Nucleus accumbens (tissue), 56 donors: ENCODE measurements at places on chromosomes 12 and 14.
A peak's percentile ranks its signal among the peaks of the same experiment; 100 is the strongest.

- DNase-seq, result no peak
Measured at GRCh38 chr14:104093366-104094055, 8.0 kb downstream of the ASPG start.

DNA sequence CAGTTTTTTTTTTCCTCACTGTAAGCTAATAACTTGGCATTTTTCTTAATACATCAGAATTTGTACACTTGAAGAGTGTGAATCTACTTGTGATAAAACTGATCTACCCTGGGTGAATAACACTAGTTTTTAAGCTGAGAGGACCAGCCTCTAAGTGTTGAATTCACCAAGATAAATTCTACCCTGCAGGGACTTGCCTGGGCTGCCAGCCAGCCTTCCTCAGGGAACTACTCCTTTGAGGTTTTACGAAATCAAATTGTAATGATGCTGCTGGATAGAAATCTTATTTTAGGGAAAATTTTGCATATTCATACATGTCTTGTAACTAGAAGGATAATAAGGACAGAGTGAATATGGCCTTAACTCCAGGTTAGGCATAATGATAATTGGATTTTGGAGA lies 1.9 kb downstream of the MED21 start:
- DNase-seq, result no peak

GRCh38 chr12:117321572-117321971 lies 39.9 kb downstream of the NOS1 start:
- DNase-seq, result no peak

GRCh38 chr12:42143452-42144157 lies 1.1 kb downstream of the GXYLT1 start:
- DNase-seq, result no peak

- no peak for DNase-seq
Measured at GRCh38 chr12:67693894-67694293, 45.3 kb downstream of the DYRK2 start.

DNA sequence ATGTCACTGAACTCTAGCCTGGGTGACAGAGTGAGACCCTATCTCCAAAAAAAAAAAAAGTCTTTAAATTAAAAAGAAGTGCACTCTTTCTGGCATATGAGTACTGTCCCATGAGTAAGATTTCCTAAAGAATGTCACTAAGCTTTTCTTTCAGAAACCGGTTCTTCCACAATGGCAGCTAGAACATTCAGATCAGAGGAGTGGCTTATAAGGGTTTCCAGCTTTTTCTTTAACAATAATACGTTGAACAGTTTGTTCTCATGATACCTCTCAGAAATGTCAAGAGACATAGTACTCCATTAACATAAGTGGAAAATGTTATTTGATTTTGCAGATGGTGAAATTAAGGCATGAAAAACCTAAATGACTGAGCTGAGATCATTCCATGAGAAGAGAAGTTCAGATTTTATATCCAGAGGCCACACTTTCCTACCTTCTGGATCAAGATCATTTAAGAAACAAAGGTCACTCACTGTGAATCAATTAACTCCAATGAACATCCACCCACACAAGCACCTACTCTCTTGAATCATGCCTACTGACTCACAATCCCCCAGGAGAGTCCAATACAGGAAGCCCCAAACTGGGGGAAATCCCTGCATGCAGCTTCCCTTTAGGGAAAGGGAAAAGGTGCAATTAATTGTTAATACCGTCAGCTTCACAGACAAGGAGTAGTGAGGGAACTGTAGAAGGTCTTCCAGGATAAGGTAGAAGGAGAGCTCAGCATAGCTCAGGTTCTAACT lies 86.9 kb downstream of the SPTSSA start:
- no peak for DNase-seq

- no peak for DNase-seq
Measured at GRCh38 chr12:47102406-47102805, 22.6 kb upstream of the AMIGO2 start.

- DNase-seq, result no peak
Measured at GRCh38 chr12:47216150-47216677, 136.5 kb upstream of the AMIGO2 start.

DNA sequence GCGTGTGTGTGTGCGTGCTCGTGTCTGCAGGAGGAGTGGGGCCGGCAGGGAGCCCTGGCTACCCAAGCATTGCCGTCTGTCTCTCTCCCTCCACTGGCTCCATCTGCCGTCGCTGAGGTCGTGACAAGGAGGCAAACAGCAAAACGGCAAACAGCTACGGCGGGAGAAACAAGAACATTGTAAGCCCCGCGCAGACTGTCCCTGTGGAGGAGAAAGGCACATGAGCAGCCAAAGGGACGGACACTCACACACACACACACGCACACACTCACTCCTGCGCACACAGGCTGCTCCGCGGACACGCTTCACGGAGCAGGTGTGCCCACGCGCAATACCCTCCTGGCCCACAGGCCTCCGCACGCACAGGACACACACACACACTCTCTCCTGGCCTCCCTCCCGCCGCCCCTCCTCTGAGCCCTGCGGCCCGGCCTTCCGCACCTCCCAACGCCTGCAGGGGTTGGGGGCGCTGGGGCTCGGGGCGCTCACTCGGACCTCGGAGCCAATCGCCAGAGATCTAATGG lies 905 bp downstream of the CISTR start:
- DNase-seq, result peak; percentile 37

DNA sequence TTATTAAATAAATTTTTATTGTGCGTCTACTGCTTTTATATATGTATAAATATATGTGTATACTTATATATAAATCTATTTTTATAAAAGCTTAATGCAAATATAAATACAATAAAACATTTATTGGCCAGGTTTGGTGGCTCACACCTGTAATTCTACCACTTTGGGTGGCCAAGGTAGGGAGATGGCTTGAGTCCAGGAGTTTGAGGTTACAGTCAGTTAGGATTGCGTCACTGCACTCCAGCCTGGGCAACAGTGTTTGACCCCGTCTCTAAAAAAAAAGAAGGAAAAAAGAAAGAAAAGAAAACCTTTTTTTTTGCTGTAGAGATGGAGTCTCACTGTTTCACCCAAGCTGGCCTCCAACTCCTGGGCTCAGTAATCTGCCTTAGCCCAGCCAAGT lies 20.9 kb downstream of the ACTR6 start:
- DNase-seq, result no peak

DNA sequence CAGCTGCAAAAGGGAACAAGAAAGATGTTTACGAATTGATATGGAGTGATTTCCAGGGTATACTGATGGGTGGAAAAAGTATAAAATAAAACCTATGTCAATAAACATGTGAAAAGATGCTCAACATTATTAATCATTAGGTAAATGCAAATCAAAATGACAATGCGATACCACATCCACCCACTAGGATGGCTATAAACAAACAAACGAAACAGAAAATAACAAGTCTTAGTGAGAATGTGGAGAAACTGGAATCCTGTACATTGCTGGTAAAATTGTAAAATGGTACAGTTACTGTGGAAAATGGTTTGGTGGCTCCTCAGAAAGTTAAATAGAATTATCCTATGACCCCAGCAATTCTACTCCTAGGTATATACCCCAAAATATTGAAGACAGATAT lies 9.5 kb upstream of the BEST3 start:
- DNase-seq, result no peak

DNA sequence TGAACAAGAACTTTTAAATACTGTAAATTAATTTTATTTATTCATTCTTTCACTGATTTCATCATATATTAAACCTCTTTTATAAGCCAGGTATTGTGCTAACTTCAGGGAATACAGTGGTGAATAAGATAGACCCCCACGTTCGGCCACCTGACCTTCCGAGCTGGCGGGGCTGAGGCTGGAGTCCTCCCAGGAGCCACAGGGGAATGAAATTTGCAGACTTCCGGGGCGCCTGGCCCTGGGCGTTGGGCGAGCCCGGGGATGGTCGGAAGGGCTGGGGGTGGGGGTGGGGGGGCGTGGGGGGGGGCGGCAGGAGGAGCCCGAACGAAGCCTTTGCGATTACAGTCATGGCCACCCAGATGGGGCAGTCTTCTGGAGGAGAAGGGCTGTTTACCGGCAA lies 383.4 kb downstream of the PAWR start:
- no peak for DNase-seq

GRCh38 chr12:60832290-60832689 lies 1236.5 kb downstream of the SLC16A7 start:
- no peak for DNase-seq

- no peak for DNase-seq
Measured at GRCh38 chr12:111764120-111764821, 2.5 kb upstream of the ALDH2 start.

- no peak for DNase-seq
Measured at GRCh38 chr12:93819050-93819491, 141.9 kb downstream of the CRADD start.

- DNase-seq, result no peak
Measured at GRCh38 chr14:84084056-84084630, 1445.8 kb upstream of the FLRT2 start.

DNA sequence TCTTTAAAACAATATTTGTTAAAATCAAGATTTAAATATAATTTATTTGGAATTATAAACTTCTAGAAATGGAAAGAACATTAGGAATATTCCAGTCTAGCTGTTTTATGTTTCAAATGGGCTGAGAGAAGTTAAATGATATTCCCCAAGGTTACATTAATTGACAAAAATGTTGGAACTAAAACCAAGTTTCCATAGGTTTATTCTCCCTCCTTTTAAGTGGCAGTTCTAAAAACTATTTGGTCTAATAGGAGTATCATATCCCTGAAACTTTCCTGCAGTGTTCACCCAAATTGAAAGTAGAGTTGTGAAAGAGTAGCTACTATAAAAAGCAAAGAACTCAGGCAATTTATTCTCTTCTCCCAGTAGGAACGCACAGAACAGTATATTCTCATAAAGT lies 1185.5 kb downstream of the LRFN5 start:
- no peak for DNase-seq

GRCh38 chr14:49160983-49161382 lies 425.2 kb downstream of the RPS29 start:
- no peak for DNase-seq

DNA sequence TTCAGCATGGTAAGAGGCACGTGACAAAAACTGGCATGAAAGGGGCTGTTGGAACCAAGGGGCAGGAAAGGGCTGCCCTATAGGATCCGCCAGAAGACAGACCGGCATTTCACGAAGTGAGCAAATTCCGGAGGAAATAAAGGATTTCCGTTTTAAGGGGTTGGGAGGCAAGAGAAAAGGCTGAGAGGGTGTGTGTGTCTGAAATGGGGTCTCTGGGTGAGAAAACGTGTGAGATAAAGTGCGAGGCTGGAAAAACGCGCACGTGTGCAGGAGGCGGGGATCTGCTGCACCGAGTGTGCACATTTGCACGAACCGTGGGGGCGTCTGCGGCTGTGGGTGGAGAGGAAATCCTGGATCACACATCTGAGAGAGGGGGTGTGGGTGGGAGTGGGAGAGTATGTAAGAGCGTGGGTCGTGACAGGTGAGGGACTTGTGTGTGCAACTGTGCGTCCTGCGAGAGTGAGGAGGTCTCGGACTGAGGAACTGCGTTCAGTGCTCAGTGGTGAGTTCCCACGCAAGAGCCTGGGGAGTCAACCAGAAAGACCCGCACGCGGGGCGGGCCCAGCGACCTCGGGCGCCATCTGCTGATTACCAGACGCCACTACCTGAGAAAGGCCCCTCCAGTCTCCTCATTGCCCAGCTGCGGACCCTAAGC lies 37.0 kb upstream of the P2RX7 start:
- DNase-seq, result peak; percentile 21

DNA sequence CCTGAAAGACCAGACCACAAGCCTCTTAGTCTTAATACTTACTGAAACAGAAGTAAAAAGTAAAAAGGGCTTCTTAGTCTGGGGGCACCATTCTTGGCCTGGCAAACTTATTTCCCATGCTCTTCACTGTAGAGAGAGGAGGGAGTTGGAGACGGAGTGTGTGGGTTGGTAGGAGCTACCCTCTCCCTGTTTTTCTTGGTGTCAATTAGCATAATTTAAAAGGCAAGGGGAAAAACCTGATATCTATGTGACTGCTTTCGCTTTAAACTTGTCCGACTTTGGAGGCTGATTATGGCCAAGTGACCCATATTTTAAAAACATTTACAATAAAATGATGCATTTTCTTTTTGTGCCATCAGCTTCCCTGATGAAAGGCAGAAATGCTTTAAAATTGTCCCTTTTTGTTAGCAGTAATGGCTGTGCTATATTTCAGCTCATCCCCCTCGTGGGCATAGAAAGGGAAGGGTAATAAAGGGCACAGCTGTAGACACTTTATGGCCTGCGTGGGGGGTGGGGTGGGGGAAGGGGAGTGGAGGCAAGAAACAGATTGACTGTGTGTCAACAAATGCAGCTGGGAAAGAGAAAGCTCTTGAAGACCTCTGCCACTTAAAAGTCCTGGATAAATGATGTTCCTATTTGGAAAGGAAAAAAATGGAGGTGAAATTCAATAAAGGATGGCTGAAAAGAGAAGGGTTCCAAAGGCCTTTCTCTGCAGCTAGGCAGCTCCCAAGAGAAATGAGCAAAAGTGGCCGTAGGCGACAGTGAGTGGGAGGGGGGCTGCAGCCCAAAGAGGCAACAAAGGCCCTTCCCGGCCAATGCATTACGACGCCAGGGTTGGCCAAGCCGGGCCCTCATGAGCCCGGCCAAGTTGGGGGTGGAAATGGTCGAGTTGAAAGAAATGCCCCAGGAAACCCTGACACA lies 57.5 kb upstream of the TMEM263 start:
- DNase-seq, result peak; percentile 8

DNA sequence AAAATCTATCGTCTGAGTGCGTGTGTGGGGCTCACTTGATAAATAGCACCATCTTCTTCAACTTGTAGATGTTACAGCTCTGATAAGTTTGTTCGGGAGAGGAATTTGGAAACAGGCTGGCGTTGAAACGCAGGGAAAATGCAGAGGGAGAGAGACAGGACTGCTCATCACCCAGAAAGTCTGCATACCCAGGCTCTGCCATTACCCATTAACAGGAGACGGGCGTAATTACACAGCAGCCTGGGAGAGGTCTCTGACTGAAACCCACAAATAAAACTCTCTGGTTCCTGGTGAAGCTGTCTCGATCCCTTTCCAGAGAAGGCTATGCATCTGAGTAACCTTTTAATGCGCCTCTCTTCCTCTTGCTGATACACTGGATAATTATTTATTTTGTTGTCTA lies 547.3 kb downstream of the BCL11B start:
- no peak for DNase-seq

DNA sequence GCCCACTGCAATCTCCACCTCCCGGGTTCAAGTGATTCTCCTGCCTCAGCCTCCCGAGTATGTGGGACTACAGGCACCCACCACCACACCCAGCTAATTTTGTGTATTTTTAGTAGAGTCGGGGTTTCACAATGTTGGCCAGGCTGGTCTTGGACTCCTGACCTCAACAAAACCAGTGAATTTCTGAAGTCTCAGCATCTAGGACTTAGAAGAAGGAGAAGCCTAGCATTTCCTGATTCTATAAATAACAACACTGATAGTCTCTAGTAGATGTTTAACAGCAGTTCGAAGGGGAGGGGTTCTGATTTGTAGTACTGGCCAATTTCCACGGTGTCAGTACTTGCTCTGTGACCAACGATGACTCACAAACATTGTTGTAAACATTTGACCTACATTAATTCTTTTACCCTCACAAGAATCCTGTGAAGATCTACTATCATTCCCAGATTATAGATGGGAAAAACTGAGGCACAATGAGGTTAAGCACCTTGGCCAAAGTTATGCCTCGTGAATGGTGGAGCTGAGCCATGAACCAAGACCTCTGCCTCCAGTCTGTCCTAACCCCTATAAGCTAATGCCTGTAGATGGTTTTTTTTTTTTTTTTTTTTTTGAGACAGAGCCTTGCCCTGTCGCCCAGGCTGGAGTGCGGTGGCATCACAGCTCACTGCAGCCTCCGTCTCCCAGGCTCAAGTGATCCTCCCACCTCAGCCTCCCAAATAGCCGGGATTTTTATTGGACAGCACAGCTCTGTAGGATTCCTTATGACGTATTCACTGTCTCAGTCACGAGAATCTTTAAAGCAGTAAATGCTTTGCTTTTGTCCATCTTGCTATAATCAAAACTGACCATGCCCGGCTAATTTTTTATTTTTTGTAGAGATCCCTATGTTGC lies 5.2 kb downstream of the P2RX4 start:
- no peak for DNase-seq
